Pancreas (tissue), 10 donors: ENCODE measurements at places on chromosomes 1 and 21. TPM values are rescaled to one million over a fixed set of nuclear protein-coding genes. Genes with fewer than 3 reads are reported as not detected.

- no peaks in the 10 kb centered on the region for H3K36me3 ChIP-seq
- no peak overlapping the region for H3K27ac ChIP-seq
- H3K27me3 ChIP-seq, result no peaks in the 10 kb centered on the region
- no peak overlapping the region for H3K4me3 ChIP-seq
Observed at GRCh38 chr1:9881838-9882249, 28.2 kb downstream of the CTNNBIP1 start.

- no peak for DNase-seq
- H3K36me3 ChIP-seq, result no peaks in the 10 kb centered on the region
- H3K4me3 ChIP-seq, result no peak overlapping the region
- H3K27me3 ChIP-seq, result no peaks in the 10 kb centered on the region
- H3K4me1 ChIP-seq, result no peaks in the 10 kb centered on the region
Observed at GRCh38 chr1:107047602-107048001, 8.9 kb upstream of the PRMT6 start.

Gene PEAR1
- total RNA-seq, result 1.8 TPM

DNA sequence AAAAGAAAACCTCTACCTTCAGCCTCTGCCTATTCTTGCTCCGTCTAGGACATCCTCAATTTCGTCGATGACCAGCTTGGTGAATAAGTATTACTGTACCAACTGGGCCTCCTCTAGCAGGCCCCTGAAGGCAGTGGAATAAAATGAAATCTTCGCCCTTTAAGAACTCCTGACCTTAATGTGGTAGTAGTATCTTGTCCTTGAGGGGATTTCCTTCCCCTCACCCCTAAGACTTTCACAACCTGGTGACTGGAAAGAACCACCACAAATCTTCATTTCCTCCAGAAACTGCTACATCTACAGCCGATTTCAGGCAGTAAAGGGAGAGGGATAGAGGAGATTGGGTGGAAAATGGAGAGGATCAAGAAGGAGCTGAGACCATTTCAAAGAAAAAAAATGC, 1.6 kb upstream of the HAX1 start:
- no peaks in the 10 kb centered on the region for H3K4me1 ChIP-seq
- no peak for DNase-seq
- H3K27me3 ChIP-seq, result no peaks in the 10 kb centered on the region
- H3K27ac ChIP-seq, result no peak overlapping the region
- H3K36me3 ChIP-seq, result no peaks in the 10 kb centered on the region
- H3K4me3 ChIP-seq, result no peak overlapping the region

- no peak for DNase-seq
- H3K27ac ChIP-seq, result no peak overlapping the region
- no peaks in the 10 kb centered on the region for H3K4me1 ChIP-seq
- no peaks in the 10 kb centered on the region for H3K36me3 ChIP-seq
- no peak overlapping the region for H3K4me3 ChIP-seq
Observed at GRCh38 chr1:29575277-29575676, 339.0 kb downstream of the PTPRU start.

- no peaks in the 10 kb centered on the region for H3K4me1 ChIP-seq
- no peak overlapping the region for H3K27ac ChIP-seq
- DNase-seq, result no peak
Observed at GRCh38 chr1:178046591-178047270, 47.2 kb upstream of the RASAL2 start.

DNA sequence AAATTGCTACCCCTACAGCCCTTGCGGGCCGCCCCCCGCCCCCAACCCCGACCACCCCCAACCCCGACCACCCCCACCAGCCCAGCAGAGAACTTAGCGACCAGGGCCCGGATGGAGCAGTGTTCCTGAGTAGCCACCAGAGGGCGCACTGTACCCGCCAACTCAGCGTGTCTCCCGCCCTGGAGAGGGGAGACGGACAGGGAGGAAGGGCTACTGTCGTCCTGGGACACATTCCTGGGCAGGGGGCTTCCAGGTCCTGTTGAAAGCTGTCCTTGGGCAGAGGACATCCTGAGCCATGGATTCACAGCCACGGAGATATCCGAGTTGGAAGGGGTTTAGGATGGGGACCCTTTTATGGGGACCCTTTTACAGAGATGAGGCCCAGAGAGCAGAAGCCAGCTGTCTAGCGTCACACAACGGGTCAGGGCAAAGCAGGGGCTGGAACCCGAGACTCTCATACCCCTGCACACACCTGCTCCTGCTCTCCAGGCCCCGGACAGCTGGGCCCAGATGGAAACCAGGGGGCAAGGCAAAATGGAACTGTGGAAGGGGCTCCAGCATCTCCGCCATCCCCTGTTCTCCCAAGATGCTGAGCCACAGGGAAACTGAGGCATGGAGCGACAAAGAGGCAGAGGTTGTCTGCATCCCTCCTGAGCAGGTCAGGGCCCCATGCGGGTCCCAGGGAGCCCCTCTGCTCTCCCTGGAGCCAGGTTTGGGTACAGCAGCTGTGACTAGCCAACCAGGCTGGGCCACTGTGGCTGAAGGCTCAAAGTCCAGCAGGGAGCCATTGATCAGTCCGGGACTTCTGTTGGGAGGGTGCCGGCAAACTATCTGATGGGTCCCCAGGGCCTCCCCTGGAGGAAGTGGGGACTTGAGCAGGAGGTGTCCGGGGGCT, 25.0 kb upstream of the LAPTM5 start:
- H3K4me3 ChIP-seq, result no peak overlapping the region
- no peaks in the 10 kb centered on the region for H3K36me3 ChIP-seq
- no peaks in the 10 kb centered on the region for H3K4me1 ChIP-seq
- H3K27me3 ChIP-seq, result no peaks in the 10 kb centered on the region
- peak; percentile 66 for DNase-seq
- H3K27ac ChIP-seq, result no peak overlapping the region

GRCh38 chr1:72498371-72498770, 216.0 kb upstream of the NEGR1 start:
- no peaks in the 10 kb centered on the region for H3K27me3 ChIP-seq
- no peaks in the 10 kb centered on the region for H3K4me1 ChIP-seq
- no peak overlapping the region for H3K4me3 ChIP-seq
- no peaks in the 10 kb centered on the region for H3K36me3 ChIP-seq
- H3K27ac ChIP-seq, result no peak overlapping the region

GRCh38 chr21:46559291-46559983, 45.4 kb downstream of the S100B start:
- no peaks in the 10 kb centered on the region for H3K4me1 ChIP-seq
- DNase-seq, result no peak
- peaks cover 11% of the 10 kb centered on the region for H3K36me3 ChIP-seq
- no peaks in the 10 kb centered on the region for H3K27me3 ChIP-seq
- H3K27ac ChIP-seq, result no peak overlapping the region

DNA sequence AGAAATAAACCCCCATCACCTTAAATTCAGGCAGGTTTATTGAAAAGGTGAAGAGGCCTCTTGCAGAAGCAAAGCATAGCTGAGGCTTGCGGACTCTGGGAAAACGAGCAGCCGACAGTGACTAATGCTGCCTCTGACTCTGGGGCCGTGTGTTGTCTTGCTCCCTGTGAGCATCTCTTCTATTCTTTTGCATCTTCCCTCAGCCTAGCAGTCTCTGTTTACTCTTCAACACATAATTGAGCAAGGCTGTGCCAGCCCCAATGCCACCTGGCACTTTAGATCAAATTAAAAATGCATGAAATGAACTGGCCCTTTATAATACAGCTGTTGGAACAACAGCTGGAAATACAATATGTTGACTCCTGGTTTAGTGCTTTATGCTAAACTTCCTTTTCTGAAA, 18.4 kb upstream of the REG4 start:
- H3K4me1 ChIP-seq, result no peaks in the 10 kb centered on the region
- no peak for DNase-seq
- H3K27me3 ChIP-seq, result no peaks in the 10 kb centered on the region
- no peak overlapping the region for H3K4me3 ChIP-seq
- H3K36me3 ChIP-seq, result no peaks in the 10 kb centered on the region

- peaks cover 16% of the 10 kb centered on the region for H3K4me1 ChIP-seq
- H3K4me3 ChIP-seq, result no peak overlapping the region
- no peaks in the 10 kb centered on the region for H3K36me3 ChIP-seq
- no peak overlapping the region for H3K27ac ChIP-seq
- no peaks in the 10 kb centered on the region for H3K27me3 ChIP-seq
- DNase-seq, result no peak
Observed at GRCh38 chr1:41429641-41430035, 54.8 kb downstream of the EDN2 start.

Gene LAMC1
- total RNA-seq, result 50.1 TPM
